ENCODE measurements at places on chromosomes 13 and 19. TPM values are rescaled to one million over a fixed set of nuclear protein-coding genes. Genes with fewer than 3 reads are reported as not detected.

GRCh38 chr13:44181931-44182330 lies 191.7 kb upstream of the SERP2 start:
- no peaks in the 10 kb centered on the region for H3K27me3 ChIP-seq
- H3K4me3 ChIP-seq: no peak overlapping the region
- DNase-seq: no peak
- no peaks in the 10 kb centered on the region for H3K36me3 ChIP-seq
- H3K27ac ChIP-seq: no peak overlapping the region
- no peaks in the 10 kb centered on the region for H3K4me1 ChIP-seq

- no peaks in the 10 kb centered on the region for H3K36me3 ChIP-seq
- H3K27ac ChIP-seq: no peak overlapping the region
- H3K4me1 ChIP-seq: no peaks in the 10 kb centered on the region
- no peak for DNase-seq
- H3K27me3 ChIP-seq: no peaks in the 10 kb centered on the region
Measured at GRCh38 chr13:36905944-36906343, 14.1 kb downstream of the SMAD9 start.

DNA sequence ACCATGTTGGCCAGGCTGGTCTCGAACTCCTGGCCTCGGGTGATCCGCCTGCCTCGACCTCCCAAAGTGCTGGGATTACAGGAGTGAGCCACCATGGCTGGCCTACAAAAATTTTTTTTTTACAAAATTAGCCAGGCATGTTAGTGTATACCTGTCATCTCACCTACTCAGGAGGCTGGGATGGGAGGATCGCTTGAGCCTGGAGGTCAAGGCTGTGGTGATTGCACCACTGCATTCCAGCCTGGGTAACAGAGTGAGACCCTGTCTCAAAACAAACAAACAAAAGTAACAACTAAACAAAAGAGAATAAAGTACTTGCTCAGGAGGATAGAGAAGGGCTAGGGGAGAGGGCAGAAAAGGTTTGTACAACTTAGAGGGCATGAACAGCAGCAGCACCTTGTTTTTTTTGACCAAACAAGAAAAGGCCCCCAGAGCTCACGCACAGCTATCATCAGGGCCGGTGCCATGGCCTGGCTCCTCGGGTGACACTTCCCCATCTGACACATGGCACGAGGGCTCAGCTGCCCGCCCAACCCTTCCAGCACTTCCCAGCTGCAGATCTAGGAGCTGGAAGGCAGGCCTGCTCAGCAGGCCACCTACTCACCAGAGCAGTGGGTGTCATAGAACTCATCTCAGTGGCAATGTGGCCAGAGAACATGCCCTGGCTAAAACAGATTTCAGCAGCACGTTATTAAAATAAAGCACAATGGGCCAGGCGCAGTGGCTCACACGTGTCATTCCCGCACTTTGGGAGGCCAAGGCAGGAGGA lies 8.6 kb upstream of the SLC7A9 start:
- no peak overlapping the region for H3K27ac ChIP-seq
- H3K27me3 ChIP-seq: no peaks in the 10 kb centered on the region
- H3K36me3 ChIP-seq: no peaks in the 10 kb centered on the region
- H3K4me3 ChIP-seq: no peak overlapping the region
- DNase-seq: no peak
- H3K4me1 ChIP-seq: peaks cover 17% of the 10 kb centered on the region

DNA sequence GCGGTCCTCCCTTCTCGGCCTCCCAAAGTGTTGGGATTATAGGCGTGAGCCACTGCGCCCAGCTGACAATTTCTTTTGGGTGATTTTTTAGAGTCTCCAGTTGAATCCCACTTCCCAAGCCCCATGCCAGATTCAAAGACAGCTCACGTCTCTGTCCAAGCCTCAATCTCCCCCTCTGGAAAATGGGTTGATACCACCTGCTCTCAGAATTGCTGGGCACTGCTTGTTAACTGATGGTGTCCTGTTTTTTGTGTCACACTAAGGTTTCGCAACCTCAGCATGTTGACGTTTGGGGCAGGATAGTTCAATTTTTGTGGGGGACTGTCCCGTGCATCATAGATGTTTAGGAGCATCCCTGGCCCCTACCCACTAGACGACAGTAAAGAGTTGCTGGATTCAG lies 14.2 kb upstream of the UPF1 start:
- H3K4me1 ChIP-seq: no peaks in the 10 kb centered on the region
- no peak overlapping the region for H3K27ac ChIP-seq
- no peaks in the 10 kb centered on the region for H3K27me3 ChIP-seq
- H3K4me3 ChIP-seq: no peak overlapping the region
- DNase-seq: no peak
- H3K36me3 ChIP-seq: no peaks in the 10 kb centered on the region

DNA sequence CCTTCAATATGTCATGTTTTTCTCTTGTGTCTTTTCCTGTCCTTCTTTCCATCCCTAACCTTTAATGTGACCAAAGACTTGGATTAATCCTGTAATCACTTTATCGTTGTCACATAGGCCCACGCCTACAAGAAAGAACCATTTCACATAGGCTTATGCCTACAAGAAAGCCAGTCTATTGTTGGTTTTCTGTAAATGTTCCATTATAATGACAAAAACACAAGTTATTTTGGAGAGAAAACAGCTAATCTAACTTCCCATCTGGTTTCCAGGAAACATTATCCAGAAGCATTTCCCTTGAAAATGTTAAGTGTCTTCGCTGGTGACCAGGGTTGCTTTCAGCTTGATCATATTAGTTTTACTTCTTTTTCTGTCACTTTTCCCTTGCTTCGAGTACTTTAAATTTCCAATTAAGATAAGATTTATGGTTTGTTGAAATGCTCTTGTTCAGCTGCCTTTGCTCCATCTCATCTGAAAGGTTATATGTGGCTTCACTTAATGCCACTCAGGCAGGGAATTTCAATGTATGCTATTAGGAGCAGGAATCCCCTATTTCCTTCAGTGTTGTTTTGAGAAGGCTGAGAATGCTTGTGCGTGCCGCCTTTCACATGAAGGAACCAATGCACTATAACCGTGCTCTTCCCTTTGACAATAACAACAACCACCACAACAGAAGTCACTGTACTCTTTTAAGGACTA lies 708.2 kb downstream of the EFNB2 start:
- no peak for DNase-seq
- no peak overlapping the region for H3K4me3 ChIP-seq

GRCh38 chr19:58543826-58544590 lies at the start of gene TRIM28:
Gene TRIM28 (plus strand): TSS chr19:58544064. CDS start chr19:58544758, 694 bp downstream.
- peak within 1 kb of the TSS; percentile 97 for H3K4me3 ChIP-seq
- H3K36me3 ChIP-seq: peaks cover 17% of the 10 kb centered on the region
- peaks cover 34% of the 10 kb centered on the region for H3K4me1 ChIP-seq
- H3K27me3 ChIP-seq: no peaks in the 10 kb centered on the region
- H3K27ac ChIP-seq: peak within 1 kb of the TSS; percentile 94

DNA sequence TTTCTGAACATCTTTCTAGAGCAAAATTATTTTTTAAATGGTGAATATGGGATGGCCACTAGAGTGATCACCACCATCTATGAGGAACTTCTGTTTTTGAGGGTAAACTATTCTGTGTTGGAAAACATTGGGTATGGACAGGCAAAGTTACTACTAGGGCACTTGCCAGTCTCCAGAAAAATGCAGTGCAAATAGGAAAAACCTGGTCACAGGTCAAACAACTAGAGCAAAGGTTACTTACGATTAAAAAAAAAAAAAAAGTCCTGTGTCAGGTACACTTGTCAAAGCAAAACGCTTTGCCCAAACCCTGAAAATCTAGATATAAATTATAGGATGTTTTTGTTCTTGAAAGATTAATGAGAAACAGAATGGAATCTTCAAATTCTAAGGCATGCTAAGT lies 66.2 kb downstream of the SLITRK1 start:
- no peak for DNase-seq
- H3K36me3 ChIP-seq: no peaks in the 10 kb centered on the region
- no peaks in the 10 kb centered on the region for H3K27me3 ChIP-seq
- H3K4me1 ChIP-seq: no peaks in the 10 kb centered on the region

DNA sequence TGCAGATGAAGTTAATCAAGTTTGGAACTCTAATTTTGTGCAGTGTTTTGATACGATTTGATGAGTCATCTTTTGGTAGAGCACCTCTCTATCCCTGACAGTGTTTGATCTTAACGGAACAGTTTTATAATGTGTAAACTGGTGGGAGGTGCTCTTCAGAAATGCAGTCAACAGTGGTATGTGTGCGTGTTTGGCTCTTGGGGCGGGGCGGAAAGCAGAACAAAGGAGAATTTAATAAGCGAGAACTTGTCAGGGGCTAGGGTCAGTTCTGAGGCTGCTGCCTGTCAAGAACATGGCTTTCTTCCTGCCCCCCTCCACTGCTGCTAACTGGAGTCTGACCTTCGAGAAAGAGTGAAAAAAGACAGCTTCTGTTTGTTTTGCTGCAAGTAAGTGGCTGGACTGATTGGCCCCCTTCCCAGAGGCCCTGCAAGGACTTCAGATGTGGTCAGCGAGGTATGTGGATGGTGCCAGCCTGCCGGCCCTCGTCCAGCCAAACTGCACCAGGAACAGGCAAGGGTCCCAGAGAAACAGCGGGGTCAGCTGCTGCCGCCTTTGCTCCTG lies 40.8 kb downstream of the BBC3 start:
- peak overlapping the region; percentile 87 for H3K27ac ChIP-seq
- peaks cover 35% of the 10 kb centered on the region for H3K4me1 ChIP-seq
- DNase-seq: peak; percentile 79
- no peaks in the 10 kb centered on the region for H3K27me3 ChIP-seq

GRCh38 chr13:76965759-76966421 lies 17.6 kb downstream of the ACOD1 start:
- H3K36me3 ChIP-seq: no peaks in the 10 kb centered on the region
- peaks cover 3% of the 10 kb centered on the region for H3K27me3 ChIP-seq

- no peak overlapping the region for H3K4me3 ChIP-seq
- no peaks in the 10 kb centered on the region for H3K4me1 ChIP-seq
- peaks cover 23% of the 10 kb centered on the region for H3K27me3 ChIP-seq
- no peaks in the 10 kb centered on the region for H3K36me3 ChIP-seq
- no peak overlapping the region for H3K27ac ChIP-seq
- DNase-seq: no peak
Measured at GRCh38 chr19:33132425-33132824, 511 bp downstream of the WDR88 start.

- no peak overlapping the region for H3K4me3 ChIP-seq
- H3K4me1 ChIP-seq: no peaks in the 10 kb centered on the region
- H3K36me3 ChIP-seq: no peaks in the 10 kb centered on the region
- no peak for DNase-seq
- no peaks in the 10 kb centered on the region for H3K27me3 ChIP-seq
Measured at GRCh38 chr19:33434886-33435705, 61.6 kb downstream of the CEBPG start.

GRCh38 chr19:49468746-49469447 lies 5.1 kb upstream of the FLT3LG start:
- no peak overlapping the region for H3K4me3 ChIP-seq
- peaks cover 11% of the 10 kb centered on the region for H3K4me1 ChIP-seq
- DNase-seq: peak; percentile 77
- peak overlapping the region; percentile 69 for H3K27ac ChIP-seq

- no peak overlapping the region for H3K27ac ChIP-seq
- H3K4me3 ChIP-seq: no peak overlapping the region
- no peak for DNase-seq
Measured at GRCh38 chr13:113918981-113919701, 54.7 kb downstream of the C13orf46 start.

GRCh38 chr19:18009412-18010066 lies 1.6 kb downstream of the ARRDC2 start:
- peaks cover 26% of the 10 kb centered on the region for H3K4me1 ChIP-seq
- H3K27me3 ChIP-seq: no peaks in the 10 kb centered on the region
- peak overlapping the region; percentile 41 for H3K4me3 ChIP-seq
- peaks cover 42% of the 10 kb centered on the region for H3K36me3 ChIP-seq
- H3K27ac ChIP-seq: peak overlapping the region; percentile 80

- no peaks in the 10 kb centered on the region for H3K36me3 ChIP-seq
- no peaks in the 10 kb centered on the region for H3K4me1 ChIP-seq
- no peak for DNase-seq
- H3K27ac ChIP-seq: no peak overlapping the region
- H3K4me3 ChIP-seq: no peak overlapping the region
- H3K27me3 ChIP-seq: no peaks in the 10 kb centered on the region
Measured at GRCh38 chr13:96141032-96141431, 51.1 kb downstream of the HS6ST3 start.

DNA sequence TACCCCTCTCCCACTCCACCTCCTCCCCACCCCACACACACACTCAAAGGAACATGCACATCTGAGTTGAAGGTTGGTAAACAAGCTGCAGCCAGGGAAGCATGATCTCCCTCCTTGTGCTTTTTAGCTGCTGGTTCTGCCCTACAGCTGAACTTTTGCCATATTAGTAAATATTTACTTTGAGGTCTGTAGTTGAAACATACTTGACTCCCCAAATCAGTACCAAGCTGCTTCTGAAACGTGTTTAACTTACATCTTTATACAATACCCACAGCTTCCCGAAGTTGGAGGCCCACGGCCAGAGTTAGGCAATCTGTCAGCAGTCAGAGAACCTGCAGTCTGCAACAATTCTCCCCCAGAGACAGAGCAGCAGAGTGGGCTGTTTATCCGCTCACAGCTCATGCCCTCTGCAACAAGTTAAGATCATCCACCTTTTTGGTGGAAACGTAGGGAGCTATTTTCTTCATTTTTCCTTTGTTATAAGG lies 1.5 kb upstream of the PCDH20 start:
- no peak for DNase-seq
- H3K36me3 ChIP-seq: no peaks in the 10 kb centered on the region
- H3K4me1 ChIP-seq: peaks cover 11% of the 10 kb centered on the region
- H3K4me3 ChIP-seq: no peak overlapping the region
- H3K27ac ChIP-seq: no peak overlapping the region

DNA sequence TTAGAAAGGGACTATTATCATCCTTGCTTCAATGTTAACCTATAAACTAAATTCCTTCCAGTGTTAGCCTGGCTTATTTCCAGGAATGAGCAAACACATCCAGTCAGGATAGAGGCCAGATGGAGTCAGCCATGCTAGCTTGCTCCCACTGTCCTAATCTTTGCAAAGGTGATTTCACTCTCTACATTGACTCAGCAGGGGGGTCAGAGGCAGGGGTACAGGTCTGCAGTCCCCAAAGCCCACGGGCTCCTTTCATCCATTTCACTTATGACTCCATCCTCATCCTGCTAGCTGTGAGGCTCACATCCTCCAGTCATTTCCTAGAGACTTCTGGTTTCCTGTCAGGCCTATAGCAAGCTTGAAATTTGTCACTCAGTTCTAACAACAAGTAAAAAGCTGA lies 63.4 kb upstream of the CEACAM8 start:
- H3K4me3 ChIP-seq: no peak overlapping the region
- no peaks in the 10 kb centered on the region for H3K36me3 ChIP-seq
- no peaks in the 10 kb centered on the region for H3K27me3 ChIP-seq
- DNase-seq: no peak

RFPL4A gene
- total RNA-seq: not detected

SLC25A41 gene
- 0.32 TPM for total RNA-seq

DIRAS1 gene
- total RNA-seq: 0.64 TPM

FXYD3 gene
- total RNA-seq: 1,678 TPM

SIGLEC6 gene
- 4.4 TPM for total RNA-seq

MISP3 gene
- 23.8 TPM for total RNA-seq
